HuH-7.5 (cell line): ENCODE measurements at places on chromosomes 7 and 10.

- no peak for DNase-seq
Observed at GRCh38 chr10:47055386-47056246, 144.4 kb downstream of the PTPN20 start.

DNA sequence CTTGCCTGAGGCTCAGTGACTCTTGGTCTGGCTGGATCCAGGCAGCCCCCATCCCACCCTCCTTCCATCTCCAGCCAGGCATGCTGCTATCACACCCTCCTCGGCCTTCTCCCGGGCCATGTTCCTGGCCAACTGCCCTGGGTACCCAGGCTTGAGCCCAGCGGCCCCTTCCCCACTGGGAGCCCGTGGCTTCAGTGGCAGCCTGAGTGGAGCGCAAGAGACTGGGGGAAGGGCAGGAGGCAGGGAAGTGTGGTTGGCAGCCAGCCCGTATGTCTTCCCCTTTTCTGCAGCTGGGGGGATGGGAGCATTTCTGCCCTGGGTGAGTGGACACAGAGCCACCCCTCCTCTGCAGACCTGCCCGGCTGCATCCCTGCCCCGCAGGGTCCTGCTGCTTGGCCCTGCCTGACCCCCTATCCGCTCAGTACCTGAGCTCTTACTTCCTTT is 148.5 kb downstream of the ARHGAP22 start:
- DNase-seq, result no peak

DNA sequence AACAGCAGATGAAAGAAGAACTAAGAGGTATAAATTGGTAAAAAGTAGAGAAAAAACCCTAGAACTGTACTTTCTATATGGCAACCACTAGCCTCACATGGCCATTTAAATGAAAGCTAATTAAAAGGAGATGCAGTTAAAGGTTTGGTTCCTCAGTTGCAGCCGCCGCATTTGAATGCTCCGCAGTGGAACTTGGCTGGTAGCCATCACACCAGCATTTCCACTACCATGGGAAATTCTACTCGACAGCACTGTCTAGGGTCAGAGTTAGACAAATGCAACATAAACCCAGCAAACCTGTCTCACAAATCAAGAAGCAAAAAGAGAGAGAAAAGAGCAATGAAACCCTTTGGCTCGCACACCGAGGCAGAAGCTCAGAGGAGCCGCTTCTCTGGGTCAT is 29.7 kb downstream of the VIPR2 start:
- DNase-seq, result no peak

- no peak for DNase-seq
Observed at GRCh38 chr10:30576641-30577040, 52.9 kb downstream of the LYZL2 start.

DNA sequence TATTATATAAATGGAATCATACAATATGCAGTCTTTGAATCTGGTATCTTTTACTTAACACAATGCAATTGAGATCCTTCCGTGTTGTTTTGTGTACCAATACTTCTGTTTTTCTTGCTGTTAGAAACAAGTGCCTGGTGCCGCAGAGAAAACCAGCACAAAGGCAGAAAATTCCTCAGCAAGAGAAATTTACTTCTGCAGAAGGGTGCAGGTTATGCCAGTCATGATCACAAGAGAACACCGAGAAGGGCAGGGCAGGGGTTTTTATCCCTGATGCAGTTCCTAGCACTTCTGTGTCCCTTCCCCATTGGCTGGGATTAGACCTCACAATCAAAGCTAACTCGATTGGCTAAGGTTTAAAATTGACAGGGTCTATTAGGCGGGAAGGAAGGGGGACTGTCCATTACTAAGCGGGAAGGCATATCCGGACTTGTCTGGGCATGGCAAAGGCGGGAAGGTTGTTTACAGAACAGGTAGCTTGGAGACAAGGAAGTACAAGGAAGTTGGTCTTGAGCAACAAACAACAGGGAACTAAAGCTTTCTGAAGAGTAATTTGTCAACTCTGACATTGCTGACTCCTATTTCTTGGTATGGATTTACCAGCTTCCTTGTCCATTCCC is 2.4 kb upstream of the ZNF33B start:
- DNase-seq, result no peak

DNA sequence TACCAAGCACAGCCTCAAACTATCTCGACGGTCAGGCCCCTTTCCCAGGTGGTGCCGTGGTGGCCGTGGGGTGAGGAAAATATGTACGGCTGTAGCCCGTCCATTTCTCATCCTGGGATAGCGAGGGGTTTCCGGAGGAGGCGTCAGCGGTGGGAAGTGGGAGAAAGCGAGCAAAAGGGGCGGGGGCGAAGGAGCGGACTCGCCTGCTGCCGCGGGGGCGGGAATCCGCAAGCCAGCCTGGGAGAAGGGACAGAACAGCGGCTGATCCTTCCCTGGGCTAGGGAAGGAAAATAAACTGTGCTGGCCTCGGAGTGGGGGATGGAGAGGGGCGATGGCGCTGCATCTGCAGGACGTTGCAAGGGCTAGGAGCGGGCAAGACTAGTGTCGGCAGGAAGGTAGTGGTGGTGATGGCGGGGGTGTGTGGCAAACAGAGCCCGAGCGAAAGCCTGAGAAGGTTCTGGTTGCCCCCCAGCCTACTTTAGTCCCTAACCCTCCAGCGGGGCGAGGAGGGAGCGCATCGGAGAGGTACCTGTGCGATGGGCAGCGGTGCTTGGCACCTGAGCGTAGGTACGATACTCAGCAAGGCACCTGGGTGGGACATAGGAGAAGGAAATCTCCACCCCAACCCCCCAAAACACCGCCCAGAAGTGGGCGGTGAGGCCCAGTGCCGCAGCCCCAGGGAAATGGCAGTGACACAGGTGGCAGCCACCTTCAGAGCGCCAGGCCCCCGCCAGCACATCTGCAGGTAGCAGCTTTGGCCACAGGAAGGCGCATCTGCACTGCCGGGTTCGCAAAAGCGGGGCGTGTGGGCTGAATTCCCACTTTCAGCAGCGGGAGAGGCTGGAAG is 49.9 kb upstream of the STEAP1B start:
- DNase-seq, result peak; percentile 48

GRCh38 chr7:116728413-116728812 is 56.4 kb downstream of the MET start:
- DNase-seq, result no peak

DNA sequence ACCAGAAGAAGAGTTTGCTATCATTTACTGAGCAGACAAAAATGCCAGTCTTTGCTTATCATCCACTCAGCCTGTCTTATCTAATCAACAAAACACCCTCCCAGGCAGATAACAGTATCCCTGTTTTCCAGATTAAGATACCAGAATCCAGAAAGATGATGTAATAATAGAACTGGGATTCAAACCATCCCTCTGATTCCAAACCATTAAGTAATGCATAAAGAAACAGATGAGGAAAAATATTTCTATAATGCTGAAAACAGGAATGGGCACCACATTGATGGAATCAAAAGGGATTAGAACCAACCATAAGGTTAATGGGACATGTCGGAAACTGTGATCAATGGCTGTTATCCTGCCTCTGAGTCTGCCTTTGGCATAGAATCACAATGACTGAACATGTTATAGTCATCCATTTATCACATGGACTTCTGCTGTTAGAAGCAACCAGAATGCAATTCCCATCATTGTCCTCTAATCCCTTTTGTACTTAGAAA is 92.1 kb upstream of the RSU1 start:
- no peak for DNase-seq

DNA sequence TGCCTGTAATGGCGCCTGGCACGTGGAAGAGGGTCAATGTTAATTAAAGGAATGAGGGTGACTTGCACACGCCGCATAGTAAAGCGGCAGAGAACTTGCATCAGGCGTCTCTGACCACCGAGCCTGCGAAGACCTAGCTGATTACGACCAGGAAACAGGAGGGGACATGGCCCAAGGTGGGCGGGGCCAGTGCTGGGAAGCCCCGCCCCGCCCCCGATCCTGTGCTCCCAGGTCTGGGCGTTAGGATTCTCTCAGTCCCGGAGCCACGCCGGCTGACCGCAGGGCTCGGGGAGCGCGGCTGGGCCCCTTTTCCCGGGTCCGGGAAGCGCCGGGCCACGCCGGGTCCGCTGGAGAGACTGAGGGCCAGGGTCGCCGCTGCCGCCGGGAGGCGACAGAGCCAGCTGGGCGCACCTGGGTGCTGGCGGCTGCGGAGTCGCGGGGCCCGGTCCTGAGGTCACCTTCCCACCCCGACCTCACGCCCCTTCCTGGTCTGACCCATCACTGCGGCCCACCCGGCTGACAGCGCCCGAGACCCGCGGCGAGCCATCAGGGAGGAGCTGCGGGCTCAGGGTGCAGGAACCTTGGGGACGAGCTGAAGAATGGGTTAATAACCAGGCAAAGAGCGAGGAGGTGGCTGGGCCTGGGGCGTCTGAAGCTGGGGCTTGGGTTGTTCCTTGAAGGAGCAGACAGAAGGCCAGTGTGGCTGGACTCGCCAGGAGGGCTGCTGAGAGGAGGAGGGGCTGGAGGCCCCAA is 23.0 kb upstream of the GRID1 start:
- no peak for DNase-seq

GRCh38 chr10:15459218-15459617 is 88.1 kb upstream of the FAM171A1 start:
- DNase-seq, result no peak

GRCh38 chr10:129879655-129880054 is 84.4 kb downstream of the EBF3 start:
- DNase-seq, result no peak

GRCh38 chr7:28564755-28565374 is 152.5 kb downstream of the CREB5 start:
- no peak for DNase-seq
